CD4-positive, alpha-beta T cell treated with Interferon alpha-2 for 1 hour (primary cell): ENCODE measurements at places on chromosomes 3 and 15.
A peak's percentile ranks its signal among the peaks of the same experiment; 100 is the strongest.

GRCh38 chr3:89787485-89787884 is 680.1 kb downstream of the EPHA3 start:
- no peak for DNase-seq

- no peak for DNase-seq
Observed at GRCh38 chr15:37019479-37020433, 80.6 kb downstream of the MEIS2 start.

- no peak for DNase-seq
Observed at GRCh38 chr15:92747047-92747446, 91.5 kb upstream of the FAM174B start.

DNA sequence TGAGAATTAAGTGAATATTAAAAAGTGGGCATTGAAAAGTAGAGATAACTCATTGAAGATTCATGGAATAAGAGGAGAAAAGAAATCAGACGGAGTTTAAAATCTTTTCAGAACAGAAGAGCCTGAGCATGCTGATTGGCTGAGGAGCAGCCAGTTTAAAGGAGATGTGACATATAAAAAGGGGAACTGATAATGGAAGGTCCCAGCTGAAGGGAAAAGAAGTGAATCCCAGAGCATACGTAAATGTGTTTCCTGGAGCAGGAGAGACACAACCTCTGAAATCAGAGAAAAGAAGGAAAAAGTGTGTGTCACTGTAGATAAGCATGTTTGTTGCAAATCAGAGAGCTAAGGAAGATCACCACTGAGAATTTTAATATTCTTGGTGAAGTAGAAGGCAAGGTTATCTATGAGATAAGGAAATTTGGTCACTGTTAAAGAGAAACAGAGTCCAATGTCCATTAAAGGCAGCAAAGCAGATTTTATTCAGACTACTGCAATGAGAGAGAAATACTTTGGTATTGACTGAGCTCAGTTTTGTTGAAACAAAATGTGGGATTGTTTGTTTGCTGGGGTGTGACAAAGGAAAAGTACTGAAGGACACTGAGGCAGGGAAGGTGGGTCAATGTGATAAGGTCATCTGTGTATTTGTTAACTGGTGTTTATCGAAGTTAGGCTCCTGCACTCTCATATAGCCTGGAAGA is 84.6 kb upstream of the WDR72 start:
- DNase-seq: no peak

- DNase-seq: no peak
Observed at GRCh38 chr3:140386357-140387100, 291.3 kb upstream of the TRIM42 start.

- DNase-seq: no peak
Observed at GRCh38 chr15:67193223-67193990, 61.1 kb downstream of the AAGAB start.

GRCh38 chr3:34947834-34948233 is 691.5 kb upstream of the ARPP21 start:
- no peak for DNase-seq

DNA sequence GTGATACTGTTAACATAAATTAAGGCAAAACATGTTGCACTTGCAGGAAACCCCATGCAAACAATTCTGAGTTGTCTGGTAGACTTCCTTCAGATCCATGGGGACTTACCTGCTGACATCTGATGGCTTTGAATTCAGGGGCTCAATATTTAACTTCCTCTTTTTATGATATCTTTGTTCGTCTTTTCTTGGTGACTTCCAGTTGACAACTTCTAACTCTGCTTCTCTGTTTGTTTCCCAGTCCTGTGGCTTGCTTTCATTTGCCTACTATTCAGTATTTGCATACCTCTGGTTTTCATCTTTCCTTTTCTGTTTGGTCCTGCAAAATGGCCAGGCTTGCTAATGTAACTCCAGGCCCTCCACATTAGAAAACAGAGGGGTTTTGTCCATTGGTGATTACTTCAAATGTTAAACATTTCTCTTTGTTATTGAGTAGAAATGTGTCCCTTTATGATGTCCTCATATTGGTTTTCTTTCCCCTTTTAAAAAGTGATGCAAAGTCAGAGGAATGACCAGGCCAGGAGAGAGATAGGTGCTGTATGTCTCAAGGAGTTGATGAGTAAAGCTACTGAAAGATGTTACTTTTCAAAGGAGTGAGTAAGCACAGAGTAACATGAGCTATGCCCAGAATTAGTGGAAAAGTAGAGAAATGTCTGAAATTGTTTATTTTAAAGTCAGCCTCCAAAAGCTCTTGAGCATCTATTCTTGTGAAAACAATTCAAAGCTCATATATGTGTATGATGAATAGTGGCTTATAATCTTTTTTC is 335.9 kb downstream of the LPP start:
- peak; percentile 2 for DNase-seq

- DNase-seq: no peak
Observed at GRCh38 chr3:195769551-195769950, 42.2 kb downstream of the MUC4 start.

GRCh38 chr3:14513566-14514322 is 26.4 kb downstream of the GRIP2 start:
- DNase-seq: no peak

DNA sequence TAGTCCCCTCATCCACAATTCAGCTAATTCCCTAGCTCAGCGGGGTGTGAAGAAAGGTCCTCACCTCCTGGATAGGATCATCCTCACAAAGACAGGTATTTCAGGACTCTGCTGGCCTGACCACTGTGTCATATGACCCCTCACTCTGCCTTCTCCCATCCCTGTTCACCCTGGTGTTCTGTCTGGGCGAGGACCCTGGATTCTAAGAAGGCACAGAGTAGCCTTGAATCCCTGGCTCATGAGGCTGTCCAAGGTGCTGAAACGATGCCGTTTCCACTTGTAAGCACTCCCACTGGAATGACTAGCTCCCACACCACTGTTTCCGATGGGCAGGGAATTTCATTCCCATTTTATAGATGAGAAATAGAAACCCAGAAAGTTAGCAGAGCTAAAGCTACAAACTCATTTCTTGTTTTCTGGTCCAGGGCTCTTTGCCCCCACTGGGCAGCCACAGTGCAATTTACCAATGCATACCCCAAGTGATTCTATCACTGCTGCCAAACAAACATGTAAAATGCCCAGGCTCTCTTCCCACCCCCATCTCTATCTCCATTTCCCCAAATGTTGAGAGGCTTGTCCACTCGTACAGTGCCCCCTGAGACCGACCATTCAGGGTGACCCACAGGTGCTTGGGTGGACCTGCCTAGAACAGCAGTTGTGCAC is 83.2 kb downstream of the RAB11A start:
- DNase-seq: no peak

GRCh38 chr3:105845488-105845887 is 23.3 kb downstream of the CBLB start:
- DNase-seq: no peak

- no peak for DNase-seq
Observed at GRCh38 chr3:73729969-73730440, 105.3 kb upstream of the PDZRN3 start.

- DNase-seq: no peak
Observed at GRCh38 chr15:55989383-55989782, 4.0 kb downstream of the NEDD4 start.

GRCh38 chr3:38545550-38545949 is 49.4 kb downstream of the EXOG start:
- no peak for DNase-seq

DNA sequence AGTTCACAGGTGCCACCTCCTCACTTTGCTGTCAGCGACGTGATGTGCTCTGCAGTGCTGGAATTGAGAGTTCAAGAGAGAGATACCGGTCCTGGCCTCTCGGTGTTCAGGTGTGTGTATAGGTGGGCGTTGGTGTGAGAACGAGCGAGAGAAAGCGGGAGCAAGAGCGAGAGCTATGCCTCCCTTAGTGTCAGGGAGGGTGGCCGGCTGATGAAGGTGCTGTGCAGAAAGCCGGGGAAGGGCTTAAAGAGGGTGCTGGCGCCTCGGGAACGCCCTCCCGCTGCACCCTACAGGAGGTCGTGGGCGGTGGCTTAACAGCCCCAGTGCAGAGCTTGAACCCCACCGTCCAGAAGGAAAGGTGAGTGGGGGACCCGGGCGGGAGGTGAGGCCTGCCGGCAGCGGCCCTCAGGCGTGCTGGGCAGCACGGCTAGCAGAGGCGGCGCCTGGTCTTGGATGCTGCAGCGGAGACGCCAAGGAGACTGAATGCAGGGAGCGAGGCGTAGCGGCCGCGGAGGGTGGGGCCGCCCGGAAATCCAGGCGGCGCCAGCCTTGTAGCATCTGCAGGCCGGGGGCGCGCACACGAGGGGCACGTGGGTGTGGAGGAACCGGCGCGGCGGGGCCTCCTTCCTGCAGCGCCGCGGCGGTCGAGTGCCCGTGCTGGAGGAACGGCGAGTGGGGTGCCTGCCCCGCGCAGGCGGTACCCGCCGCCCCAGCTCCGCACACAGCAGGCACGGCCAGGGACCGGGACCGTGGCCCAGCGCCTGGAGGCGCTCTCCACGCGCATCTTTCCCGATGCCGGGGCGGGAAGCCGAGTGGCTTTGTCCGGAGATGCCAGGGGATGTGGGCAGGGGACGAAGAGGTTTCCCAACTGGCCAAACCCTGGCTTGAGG is 246.8 kb upstream of the TOPAZ1 start:
- no peak for DNase-seq
